ENCODE measurements at places on chromosomes 2 and 18.

GRCh38 chr2:200943527-200944105, 19.8 kb downstream of the ORC2 start:
- DNase-seq, result no peak

- no peak for DNase-seq
Observed at GRCh38 chr2:65812887-65813286, 380.5 kb upstream of the SPRED2 start.

- peak; percentile 16 for DNase-seq
Observed at GRCh38 chr2:24315669-24316068, 44.7 kb downstream of the ITSN2 start.

DNA sequence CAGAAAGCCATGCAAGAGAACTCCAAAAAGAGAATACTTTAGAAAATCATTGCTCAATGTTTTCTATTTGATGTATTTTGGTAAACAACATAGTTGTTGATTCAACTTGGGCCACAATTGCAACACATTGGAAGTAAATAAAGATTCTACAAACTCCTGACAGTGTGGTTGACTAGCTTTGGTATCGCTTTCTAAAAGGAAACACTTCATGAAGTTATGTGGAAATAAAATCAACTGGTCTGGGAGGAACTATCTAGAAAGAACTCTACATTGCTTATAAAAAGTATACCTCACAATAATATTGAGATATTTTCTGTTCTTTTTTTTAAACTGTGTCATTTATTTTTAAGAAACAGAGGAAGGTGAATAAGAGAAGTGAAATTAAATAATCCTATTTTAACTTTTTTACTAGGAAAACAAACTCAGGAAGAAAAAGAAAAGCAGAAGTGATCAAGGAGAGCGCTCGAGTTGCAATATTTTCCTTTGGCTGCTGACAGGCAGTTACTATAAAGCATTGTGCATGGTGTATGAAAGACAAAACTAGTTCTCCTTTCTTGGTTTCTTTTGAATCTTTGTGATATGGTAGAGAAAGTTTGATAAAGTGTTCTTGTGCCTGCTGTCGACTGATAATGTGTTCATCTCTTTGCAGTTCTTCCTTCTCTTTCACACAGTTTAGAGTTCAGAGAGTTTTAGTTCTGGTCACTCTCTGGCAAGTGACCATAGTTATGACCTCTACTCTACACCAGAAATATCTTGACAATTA, 3.0 kb downstream of the DHRS9 start:
- DNase-seq, result no peak

DNA sequence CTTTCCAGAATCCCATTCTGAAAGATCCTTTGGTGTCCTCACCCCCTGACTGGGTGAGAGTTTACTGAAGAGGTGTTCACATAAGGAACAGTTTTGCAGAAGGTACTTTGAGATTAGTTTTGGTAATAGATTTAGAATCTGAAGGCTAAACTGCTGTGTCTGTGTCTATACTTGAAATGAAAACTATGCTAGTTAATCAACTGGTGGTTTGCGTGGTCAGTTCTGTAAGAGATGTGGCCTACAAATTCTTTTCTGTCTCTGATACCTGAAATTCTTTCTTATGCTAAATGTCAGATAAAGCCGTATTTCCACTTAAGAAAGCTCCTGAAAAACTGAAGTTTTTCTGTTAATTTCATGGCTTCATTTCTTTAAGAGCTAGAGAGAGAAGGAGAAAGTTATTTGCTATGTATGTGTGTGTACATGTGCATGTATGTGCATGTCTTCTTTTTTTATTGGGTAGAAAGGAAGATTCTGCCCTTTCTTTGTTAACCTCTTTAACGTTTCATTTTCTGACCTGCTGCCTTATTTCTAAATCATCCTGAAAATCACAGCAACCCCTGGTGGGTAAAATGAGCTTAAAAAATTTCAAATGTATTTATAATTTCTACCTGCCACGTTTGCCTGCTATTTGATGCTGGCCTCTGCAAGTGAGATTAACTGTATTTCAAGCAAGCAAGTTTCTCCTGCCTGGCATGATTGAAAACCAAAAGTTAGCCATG, 552.0 kb upstream of the NRP2 start:
- DNase-seq, result no peak

DNA sequence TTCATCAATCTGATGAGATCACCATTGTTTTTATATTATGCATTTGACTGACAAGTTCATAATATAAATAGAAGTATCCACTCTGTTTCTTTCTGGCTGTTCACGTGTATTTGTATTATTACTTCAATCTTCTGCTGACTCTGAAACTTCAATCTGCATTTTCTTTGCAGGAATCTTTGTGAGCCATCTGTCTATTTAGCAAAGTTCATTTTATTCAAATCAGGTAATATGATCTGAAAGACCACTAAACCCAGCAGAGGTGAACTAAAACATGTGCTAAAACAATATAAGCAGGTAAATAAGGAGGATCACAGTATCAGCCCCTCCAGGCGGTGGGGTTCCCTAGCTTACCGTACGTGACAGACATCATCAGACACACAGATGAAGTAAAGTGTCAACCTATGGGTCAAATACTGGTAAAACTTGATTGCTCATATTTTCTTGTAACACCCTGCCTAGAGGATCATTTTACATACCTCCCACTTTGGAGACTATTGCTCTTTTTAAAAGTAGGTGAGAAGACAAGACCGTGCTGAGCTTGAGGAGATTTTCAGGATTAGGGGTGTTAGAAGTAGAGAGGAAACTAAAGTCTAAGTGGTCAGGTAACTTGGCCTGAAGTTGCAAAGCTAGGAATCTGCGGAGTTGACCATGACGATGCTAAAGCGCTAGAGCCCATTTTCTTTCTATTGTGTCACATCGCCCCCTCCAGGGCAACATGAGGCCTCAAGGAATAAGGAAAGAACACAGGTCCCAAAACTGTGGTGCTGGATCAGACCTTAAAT, 9.0 kb downstream of the DTNB start:
- DNase-seq, result peak; percentile 40

DNA sequence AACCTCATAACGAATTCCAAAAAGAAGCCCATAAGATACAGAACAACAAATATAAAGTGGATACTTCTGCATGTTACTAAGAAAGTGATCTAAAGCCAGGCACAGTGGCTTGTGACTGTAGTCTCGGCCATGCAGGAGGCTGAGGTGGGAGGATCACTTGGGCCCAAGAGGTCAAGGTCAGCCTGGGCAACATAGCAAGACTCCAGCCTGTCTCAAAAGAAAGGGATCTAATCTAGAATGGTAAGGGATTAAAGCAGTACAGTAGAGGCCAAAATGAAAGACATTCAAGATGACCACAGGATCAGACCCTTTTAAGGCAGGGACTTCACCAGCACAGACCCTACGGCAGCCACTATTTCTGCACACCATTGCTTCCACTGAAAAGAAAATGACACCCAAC, 3.8 kb downstream of the COBLL1 start:
- no peak for DNase-seq

DNA sequence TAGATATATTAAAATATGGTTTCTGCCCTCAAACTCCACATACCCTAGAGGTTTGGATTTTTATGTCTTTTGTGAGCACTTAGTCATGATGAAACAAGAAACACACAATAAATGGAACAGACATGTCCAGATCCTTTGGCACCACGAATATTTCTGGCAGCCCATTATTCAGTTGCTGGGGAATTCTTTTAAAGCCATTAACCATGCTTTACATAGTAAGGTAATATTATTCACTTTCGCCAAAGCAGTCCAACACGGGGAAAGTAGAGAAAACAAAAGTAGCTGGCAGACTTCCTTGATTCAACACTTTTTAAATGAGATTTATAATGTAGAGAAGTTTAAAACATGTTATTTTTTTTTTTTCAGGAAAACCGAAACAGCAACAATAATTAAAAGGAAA, 235.4 kb downstream of the PIEZO2 start:
- no peak for DNase-seq

DNA sequence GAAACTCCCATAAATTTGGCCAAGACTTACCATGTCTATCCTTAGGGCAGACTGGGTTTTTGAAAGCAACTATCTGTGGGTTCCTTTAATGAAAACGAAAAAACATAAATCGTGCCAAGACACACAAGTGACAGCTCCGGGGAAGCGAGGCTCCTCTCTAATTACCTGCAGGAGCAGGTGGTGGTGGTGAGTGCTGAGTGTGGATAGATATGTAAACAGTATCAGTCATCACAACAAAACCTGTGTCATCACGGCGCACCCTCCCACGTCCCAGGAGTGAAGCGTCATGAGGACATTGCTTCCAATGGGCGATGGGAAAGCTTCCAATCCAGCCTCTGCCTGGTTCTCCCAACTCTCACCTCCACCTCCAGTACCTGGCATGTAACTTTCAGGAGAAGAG, 31.3 kb downstream of the ACKR3 start:
- no peak for DNase-seq

GRCh38 chr2:121099329-121100290, 185.4 kb downstream of the TFCP2L1 start:
- DNase-seq, result peak; percentile 11

- peak; percentile 86 for DNase-seq
Observed at GRCh38 chr18:63161761-63162195, 157.8 kb downstream of the BCL2 start.

- no peak for DNase-seq
Observed at GRCh38 chr18:40738321-40738880, 1216.6 kb upstream of the PIK3C3 start.

GRCh38 chr2:69456950-69457445, 19.8 kb upstream of the NFU1 start:
- no peak for DNase-seq

GRCh38 chr2:109318150-109318948, 189.3 kb downstream of the SH3RF3 start:
- DNase-seq, result no peak

DNA sequence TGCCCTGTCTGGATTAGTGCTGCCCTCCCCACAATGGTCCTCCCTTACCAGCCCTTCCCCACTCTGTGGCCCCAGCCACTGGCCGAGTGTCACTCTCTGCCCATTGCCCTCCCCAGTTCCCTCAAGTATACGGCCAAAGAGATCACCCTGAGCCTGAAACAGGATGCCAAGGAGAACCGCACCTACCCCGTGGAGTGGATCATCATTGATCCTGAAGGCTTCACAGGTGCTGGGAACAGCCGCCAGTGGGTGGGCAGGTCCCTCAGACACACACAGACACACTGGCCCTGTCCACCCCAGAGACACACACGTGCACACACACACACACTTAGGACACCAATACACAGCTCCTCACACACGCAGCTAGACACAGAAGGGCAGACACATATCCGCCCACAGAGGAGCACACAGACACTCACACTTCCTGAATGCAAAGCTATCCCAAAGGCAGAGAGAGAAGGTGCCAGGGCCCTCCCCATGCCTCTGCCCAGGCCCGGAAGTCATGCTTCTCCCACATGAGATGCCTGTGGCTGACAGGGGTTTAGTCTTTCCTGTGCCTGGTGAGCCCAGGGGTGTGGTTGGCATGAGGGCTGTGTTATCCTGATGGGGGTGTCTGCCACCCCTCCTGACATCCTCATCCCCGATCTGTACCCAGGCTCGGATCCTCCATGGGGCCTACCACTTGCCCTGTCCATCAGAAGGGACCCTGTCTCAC, 2.9 kb downstream of the CHRND start:
- DNase-seq, result no peak

DNA sequence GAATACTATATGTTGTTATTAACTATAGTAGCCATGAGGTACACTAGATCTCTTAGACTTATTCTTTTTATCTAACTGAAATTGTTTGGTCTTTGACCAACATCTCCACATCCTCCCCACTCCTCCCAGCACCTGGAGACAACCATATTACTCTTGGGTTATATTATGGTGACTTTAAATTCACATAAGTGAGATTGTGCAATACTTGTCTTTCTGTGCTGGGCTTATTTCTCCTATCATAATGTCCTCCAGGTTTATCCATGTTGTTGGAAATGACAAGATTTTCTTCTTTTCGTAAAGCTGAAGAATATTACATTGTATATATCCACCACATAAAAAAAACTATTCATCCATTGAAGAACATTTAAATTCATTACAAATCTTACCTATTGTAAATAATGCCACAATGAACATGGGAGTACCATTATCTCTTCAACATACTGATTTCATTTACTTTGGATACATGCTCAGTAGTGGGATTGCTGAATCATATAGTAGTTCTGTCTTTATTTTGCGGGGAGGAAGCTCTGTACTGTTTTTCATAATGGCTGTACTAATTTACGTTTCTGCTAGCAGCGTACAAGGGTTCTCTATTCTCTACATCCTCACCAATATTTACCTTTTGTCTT, 159.2 kb upstream of the SCN7A start:
- DNase-seq, result no peak

DNA sequence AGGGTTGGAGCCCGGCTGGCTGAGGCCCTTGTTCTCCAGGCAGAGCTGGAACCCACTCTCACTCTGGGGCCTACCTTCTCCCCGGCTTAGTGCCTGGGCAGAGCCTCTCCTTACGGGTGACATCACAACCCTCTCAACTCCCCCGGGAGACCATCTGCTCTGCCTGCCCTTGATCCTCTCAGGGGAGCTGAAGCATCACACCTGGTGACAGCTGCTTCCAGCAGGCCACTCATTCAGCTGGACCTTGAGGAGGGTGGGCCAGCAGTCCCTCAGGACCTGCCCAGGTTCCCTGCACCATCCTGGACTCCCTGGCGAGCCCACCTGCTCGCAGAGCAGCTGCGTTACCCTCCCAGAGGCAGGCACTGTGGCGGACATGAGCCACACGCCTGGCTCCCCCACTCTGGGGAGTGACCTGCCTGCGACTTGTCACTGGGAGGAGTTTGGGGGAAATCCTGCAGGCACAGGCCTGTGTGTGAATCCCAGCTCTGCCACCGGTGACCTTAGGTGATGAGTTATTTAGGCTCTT, 13.1 kb downstream of the HS6ST1 start:
- DNase-seq, result no peak

GRCh38 chr2:167192833-167193232, 304.6 kb downstream of the XIRP2 start:
- DNase-seq, result no peak

DNA sequence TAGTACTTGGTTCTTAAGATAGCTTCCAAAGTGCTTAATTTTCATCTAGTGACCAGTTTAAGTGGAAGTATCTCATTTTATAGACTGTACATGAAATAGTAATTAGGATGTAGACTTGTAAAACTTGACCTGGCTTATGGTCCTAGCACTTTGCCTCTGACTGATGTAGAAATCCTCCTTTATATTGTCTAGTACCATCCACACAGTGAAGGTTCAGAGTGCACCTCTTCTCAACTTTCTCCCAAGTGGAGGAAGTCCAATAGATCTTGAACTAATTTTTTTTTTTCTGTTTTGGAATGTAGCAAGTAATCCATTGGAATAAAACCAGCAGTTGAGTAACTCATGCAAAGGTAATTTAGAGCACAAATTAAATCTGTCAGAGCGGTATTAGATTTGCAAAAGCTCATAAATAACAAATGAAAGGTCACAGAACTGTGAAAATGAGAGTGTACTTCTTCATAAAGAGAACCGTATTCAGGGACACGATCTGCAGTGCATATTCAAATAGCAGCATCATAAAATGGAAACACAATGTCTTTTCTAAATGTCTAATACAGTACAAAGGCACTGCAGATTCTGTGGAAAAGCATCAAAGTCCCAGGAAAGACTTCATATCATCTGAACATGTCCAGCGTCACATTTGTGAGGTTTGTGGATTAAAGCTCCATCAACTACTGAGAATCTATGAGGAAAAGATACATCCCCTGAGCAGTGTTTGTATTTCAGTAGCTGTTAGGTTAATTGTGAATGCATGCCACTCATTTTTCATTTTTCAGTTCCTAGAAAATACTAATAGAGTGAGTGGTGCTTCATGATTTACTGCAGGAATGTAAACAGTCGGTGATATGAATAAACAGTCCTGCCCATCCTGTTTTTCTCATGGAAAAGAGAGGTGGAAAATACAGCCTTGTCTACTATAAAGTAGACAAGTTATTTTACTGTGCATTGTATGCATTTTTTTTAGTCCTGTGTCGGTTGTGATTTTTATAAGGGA, 100.7 kb downstream of the LYPD6 start:
- DNase-seq, result no peak
